ENCODE measurements at places on chromosomes 12 and 14.

DNA sequence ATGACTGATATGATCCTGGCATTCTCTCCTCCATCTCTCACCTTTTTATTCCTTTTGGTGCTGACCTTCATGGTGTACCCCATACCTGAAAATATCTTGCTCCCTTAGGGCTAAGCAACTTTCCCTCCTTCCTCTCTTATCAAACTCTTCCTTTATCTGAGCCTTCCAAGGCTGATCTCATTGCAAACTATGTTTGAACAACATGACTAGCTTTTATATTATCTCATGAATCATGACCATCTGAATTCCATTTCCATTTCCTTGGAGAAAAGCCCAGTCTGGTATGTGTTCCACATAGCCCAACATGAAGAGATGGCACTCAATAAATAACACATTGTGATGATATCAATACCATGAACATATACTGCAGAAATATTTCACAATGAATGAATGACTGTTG lies 111.6 kb downstream of the TSPAN8 start:
- no peak for DNase-seq

DNA sequence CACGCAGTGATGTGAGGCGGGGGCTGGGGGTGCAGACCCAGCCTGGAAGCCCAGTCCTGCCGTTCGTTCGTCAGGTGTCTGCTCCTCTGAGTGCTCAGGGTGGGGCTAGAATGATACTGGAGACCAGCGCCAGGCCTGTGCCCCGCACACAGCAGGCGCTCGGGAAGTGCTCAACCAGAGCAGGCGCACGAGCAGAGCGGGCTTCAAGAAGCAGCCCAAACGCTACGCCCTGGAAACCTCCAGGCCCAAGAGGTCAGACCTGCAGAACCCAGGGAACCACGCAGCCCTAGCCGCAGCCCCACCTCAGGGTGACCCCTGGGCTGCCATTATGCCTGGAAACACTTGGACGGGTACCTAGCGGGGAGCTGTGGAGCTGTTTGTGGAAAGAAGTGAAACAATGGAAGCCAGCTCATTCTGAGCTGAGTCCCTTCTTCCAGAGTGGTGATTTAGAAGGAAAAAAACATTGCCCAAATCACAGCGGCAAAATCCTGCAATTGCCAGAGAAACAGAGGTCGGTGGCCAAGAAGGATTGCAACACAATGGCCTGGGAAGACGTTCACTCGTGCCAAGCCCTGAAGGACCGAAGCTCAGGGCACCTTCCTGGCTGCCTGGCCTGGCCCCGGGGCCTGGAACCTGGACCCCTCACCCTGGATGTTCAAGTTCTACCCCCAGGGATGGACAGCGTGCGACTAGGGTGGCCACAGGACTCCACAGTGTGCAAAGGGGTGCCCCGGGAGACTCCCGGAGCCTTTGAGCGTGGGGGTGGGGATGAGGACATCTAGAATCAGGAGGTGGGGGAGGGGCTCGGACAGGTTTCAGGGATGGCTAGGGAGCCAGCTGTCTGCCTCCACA lies 40.4 kb upstream of the DIO3 start:
- DNase-seq = no peak

GRCh38 chr14:42224053-42224888 lies 617.6 kb downstream of the LRFN5 start:
- DNase-seq = peak; percentile 44

DNA sequence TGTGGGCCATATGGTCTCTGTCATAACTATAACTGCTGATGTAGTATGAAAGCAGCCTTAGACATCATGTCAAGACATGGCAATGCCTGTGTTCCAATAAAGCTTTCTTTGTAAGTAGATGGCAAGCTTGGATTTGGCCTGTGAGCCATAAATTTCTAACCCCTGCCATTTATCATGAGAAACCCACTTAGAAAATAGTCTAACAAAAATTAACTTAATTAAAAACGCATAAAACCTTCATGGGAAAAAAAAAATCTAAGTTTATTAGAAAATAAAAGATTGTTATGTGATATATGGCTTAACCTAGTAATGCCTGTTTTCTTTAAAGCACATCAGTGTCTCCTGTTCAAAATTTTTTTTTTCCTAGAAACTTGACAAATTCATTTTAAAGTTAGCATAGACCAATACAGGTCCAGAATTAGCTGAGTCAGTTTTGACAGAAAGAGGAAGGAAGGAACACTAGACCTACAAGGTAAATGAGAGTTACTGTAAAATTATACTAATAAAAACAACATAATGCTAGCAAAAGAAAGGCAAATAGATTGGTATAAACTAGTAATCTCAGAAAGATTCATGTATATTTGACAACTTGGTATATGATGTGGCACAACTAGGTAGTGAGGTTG lies 68.2 kb downstream of the USP15 start:
- DNase-seq = peak; percentile 22

DNA sequence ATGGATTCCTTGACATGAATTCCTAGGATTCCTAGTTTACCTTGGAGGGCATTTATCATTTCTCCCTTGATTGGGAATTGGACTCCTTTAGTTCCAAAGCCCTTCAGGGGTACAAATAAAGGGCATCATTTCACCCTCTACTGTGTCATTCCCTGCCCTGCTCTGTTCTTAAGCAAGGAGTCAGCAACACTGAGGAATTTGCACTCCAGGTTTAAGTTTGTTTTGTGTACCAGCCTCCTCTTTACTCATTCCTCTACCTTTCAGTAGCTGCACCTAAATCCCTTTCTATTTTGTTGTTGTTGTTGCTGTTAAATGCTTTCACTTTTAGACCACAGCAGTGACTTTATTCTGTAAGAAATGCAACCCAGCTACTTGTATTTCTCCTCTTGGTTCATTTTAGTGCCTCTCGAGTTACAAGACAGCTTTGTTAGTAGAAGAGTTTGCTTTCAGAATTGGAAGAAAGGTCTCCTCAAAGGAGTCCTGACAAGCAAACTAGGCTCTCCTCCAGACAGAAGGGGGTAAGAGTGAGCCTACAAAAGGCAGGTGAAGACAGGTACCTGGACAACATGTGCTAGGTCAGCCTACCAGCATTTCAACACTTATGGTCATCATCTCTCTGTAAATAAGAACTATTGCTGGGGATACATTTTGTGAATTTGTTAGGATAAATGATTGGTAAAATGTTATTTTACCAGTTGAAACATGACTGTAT lies 90.0 kb downstream of the RMST start:
- DNase-seq = no peak

DNA sequence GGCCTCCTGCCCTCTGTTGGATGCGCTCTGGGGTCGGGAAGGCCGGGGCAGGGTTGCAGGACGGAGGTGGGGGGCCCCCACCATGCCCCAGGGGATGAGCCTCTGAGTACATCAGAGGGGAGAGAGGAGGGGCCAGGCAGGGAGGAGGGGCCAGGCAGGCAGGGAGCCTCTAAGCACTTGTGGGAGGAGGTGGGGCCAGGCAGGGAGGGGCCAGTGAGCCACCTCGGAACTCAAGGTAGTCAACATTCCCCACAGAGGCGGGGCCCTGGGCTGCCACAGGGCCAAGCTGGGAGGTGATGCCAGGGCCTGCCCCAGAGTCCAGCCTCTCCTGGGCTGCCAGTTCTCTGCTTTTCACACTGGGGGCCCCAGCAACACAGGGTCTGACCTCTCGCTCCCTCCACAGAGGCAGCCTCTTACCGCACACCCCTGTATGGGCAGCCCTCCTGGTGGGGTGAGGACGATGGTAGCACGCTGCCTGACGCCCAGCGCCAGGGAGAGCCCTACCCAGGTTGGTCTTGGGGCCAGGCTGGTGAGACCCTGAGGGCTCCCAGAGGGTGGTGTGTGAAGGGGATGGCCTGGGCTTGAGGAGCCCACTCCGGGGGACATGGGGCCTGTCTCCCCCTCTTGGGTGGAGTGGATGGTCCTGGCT lies 17.4 kb downstream of the CEP170B start:
- DNase-seq = peak; percentile 67

DNA sequence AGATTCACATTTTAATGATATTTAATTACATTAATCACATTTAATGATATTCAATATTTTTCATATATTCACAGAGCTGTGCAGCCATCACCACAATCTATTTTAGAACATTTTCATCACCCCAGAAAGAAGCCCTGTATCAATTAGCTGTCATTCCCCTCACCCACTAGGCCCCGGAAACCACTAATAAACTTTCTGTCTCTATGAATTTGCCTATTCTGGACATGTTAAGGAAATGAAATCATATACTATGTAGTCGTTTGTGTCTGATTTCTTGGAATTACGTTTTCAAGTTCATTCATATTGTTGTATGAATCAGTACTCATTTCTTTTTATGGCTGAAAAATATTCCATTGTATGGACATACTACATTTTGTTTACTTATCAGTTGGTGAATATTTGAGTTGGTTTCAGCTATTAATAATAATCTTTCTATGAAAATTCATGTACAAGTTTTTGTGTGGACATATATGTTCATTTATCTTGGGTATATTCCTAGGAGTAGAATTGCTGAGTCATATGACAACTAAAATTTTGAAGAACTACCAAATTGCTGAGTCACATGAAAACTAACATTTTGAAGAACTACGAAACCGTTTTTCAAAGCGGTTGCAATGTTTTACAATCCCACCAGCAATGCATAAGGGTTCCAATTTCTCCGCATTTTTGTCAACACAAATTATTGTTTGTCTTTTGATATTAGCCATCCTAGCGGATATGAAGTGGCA lies 11.7 kb upstream of the OTOGL start:
- DNase-seq = peak; percentile 4

DNA sequence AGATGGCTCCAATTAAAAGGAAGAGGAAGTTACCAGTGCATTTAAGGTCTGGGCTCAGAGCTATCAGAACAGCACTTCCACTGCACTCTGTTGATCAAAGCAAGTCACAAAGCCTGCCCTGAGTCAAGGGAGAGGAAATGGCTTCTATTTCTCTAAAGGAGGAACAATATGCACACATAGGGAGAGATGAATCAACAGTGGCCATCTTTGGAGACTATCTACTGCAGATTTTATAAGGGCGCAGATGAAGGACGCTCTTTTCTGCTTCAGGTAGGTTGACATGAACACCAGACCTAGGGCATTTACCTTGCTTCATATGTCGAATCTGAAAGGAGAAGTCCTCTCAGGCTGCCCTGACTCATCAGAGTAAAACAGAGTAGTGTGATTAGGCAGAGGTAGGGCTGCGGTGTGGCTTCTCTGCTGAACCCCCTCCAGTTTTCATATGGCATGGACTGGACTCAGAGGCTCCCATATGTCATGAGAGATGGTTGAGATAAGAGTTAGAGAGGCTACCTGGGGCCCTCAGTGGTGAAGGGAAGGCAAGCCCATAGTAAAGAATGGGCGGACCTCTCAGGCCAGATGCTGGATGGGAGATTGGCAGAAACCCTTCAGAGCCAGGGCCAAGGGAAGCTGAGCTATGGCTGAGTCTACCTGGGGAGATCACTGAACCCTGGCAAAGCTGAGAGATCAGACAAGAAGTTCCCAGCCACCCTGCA lies 84.4 kb downstream of the ARF6 start:
- peak; percentile 61 for DNase-seq

DNA sequence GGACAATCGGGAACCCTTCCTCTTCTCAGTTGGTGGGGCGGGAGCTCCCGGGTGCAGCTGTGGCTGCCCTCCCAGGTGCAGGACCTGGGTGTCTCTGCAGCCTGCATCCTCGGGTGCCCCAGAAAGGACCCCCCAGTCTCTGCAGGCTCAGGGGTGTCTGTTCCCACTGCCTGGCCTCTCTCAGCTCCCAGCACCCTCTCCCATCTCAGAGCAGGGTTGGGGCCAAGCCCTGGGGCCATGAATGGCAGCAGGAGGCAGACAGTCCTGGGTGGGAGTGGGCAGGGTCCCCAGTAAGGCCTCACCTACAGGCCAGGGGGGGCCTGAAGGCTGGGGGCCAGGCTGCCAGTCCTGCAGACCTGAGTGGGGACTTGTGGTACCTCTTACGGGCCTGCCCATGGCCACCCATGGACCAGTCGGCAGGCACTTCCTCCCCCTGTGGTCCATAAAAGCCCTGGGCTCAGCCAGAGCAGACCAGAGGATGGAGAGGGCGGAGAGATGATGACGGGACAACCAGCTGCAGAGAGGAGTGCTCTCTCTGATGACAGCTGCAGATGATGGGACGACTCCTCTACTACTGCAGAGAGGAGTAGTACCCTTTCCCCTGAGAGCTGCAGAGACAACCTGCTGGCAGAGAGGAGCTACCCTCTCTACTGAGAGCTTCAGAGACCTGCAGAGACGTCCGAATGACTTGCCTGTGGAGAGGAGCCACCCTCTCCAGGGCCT lies 26.6 kb downstream of the TCHP start:
- DNase-seq = peak; percentile 35

DNA sequence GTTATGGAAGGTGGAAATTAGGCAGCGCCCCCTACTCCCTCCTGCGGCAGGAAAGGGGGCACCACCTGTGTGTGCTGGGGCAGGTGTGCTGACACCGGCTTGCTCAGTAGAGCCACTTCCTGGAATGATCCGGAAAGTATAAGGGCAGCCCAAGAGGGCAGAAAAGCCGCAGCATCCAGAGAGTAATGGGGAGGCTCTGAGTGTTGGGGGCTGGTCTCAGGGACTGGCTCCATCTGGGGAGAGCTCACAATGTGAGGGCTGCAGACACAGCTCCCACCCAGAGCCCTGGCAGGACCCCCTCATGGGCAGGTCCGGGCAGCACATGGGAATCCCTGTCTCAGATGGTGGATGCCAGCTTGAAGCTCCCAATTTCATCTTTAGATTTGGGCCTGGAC lies 187.6 kb upstream of the C14orf180 start:
- DNase-seq = no peak

DNA sequence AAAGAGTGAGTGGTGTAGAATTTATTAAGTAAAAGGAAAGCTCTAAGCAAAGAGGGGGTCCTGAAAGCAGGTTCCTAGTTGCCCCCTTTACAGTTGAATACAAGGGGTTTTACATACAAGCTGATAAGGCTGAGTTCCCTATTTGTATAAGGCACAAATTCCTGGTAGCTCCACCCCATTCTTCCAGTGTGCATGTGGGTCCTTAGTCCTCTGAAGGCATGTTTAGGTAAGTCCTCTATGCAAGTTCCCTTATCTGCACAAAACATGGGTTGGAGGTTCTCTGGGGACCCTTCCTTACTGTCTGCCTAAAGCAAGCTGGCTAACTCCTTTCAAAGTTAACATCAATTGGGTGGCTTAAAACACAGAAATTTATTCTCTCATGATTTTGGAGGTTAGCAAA lies 2.9 kb upstream of the FAR2 start:
- peak; percentile 74 for DNase-seq

- no peak for DNase-seq
These were observed 7.3 kb downstream of the PHB2 start for GRCh38 chr12:6963016-6963731.

- no peak for DNase-seq
These were observed 62.0 kb downstream of the PLEKHA5 start for GRCh38 chr12:19191563-19191962.

GRCh38 chr14:71942904-71943694 lies 10.9 kb downstream of the RGS6 start:
- DNase-seq = peak; percentile 13

DNA sequence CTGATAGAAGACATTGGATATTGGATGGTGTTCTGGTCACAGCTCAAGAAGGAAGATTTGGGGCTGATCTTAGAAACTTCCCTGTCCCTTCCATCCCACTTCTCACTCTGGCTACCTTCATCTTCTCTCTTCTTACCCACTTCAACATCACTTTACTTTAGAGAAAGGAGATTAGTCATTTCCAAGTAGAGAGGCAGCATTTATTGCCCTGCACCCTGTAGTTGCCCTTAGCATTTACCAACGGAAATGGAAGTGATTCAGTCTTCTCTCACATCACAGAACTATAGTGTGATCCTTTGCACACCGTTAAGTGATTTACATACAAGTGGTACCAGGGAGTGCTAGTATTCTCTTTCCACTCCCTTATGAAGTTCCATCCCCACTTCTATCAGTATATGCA lies 52.4 kb downstream of the PHLDA1 start:
- DNase-seq = peak; percentile 67

- DNase-seq = peak; percentile 62
These were observed 273.9 kb upstream of the MIS18BP1 start for GRCh38 chr14:45526715-45527549.

Data from NB4 (cell line).